ENCODE measurements at places on chromosomes 16 and 17. TPM values are rescaled to one million over a fixed set of nuclear protein-coding genes. Genes with fewer than 3 reads are reported as not detected.

DNA sequence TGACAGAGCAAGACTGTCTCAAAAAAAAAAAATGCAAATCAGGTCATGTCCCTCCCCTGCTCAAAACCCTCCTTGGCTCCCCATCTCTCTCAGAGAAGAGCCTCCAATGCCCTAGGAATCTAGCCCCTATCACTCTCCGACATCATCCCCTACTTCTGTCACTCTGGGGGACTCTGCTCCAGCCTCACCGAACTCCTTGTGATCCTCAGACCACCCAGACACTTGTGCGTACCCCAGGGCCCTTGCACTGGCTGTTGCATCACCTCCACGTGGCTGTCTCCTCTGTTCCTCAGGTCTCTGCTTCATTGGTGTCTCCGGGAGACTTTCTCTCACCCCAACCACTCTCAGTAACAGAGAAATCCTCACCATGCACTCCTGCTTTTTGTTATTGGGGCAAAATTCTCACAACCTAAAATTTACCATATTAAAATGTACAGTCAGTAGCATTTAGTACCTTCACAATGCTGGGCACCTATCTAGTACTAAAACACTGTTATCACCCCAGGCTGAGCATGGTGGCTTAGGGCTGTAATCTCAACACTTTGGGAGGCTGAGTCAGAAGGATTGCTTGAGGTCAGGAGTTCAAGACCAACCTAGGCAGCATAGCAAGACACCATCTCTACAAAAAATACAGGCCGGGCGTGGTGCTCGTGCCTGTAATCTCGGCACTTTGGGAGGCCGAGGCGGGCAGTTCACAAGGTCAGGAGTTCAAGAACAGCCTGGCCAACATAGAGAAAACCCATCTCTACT, 15.2 kb downstream of the PLA2G10 start:
- no peak for DNase-seq

The SLC13A5 gene
- 0.10 TPM for polyA plus RNA-seq

DNA sequence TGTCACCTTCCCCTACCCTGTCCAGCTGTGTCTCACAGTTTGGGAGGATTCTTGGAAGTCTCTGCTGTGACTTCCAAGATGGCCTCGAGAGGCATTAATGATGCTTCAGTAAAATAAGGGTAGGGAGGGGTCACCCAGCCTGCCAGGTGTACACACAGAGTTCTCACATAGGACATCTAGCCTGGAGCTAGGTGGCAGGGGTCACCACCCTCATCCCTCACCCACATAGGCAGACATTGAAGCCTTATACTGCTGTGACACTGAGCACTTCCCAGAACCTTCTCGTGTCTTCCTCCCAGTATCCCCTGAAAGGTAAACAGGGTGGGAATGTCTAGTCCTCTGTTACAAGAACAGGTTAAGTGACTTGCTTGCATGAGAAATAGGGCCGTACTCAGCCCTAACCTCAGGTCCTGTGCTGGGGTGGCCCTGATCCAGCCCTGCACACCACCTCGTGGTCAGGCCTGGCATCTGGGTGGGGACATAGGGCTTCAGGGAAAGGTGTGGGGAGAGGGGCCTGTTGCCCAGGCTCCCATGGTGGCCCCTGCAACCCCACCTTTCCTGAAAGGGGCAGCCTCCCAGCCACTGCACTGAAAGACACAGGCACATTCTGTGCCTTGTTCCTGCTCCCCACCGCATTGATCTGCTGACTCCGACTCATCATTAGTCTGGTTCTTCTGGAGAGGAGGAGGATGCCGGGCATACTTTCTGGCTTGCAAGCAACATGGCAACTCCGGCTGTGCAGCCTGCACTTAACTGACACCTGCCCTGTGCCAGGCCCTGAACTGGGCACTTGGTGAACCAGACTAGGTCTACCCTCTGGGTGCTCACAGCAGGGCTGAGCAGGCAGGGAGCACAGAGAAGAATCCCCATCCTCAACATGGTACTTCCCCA, 3.6 kb upstream of the MMP15 start:
- no peak for DNase-seq

The KRT32 gene
- polyA plus RNA-seq: not detected
